ENCODE measurements at places on chromosomes 7 and 10. TPM values are rescaled to one million over a fixed set of nuclear protein-coding genes. Genes with fewer than 3 reads are reported as not detected.

DNA sequence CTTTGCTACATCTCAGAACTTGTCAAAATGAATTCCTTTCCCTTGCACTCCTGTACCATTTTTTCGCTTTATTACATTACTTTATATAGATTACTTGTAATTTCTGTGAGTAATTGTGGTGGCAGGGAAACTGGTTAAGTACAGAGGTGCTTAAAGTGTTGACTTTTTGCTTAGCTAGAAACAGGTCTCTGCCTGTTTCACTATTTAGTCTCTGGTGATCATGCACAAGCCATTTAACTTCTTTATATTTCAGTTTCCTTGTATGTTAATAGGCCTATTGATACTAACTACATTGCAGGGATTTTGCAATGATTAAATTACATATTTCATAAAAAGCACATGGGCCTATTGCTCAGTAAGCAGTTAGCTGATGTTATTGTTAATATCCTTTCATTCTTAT, 233.8 kb downstream of the PRKG1 start:
- no peaks in the 10 kb centered on the region for H3K27me3 ChIP-seq
- no peak overlapping the region for H3K4me3 ChIP-seq
- H3K27ac ChIP-seq: no peak overlapping the region
- H3K4me1 ChIP-seq: no peaks in the 10 kb centered on the region
- no peak for DNase-seq

DNA sequence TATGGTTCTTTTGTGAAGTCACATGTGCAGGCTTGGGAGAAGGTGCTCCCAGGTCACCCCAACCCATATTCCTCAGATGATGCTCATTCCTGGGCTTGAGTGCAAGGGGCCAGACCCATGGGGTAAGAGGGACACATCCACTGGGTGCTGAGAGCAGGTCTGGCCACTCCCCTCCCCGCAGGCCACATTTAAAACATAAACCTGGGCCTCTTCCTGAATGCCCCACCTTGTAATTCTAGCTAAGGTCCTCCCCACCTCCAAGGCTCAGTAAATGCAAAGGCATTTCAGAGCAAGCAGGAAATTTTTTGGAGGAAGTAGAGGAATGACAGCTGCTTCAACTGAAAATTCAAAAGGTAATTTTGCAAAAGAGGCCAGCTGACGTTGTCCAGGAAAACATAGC, 172.5 kb downstream of the ARHGAP21 start:
- DNase-seq: no peak
- H3K27ac ChIP-seq: no peak overlapping the region
- no peak overlapping the region for H3K4me3 ChIP-seq
- no peaks in the 10 kb centered on the region for H3K4me1 ChIP-seq
- H3K27me3 ChIP-seq: no peaks in the 10 kb centered on the region

GRCh38 chr7:70131817-70132216, 533.5 kb downstream of the AUTS2 start:
- H3K4me3 ChIP-seq: no peak overlapping the region
- no peaks in the 10 kb centered on the region for H3K27me3 ChIP-seq
- DNase-seq: no peak
- no peak overlapping the region for H3K27ac ChIP-seq
- no peaks in the 10 kb centered on the region for H3K36me3 ChIP-seq

DNA sequence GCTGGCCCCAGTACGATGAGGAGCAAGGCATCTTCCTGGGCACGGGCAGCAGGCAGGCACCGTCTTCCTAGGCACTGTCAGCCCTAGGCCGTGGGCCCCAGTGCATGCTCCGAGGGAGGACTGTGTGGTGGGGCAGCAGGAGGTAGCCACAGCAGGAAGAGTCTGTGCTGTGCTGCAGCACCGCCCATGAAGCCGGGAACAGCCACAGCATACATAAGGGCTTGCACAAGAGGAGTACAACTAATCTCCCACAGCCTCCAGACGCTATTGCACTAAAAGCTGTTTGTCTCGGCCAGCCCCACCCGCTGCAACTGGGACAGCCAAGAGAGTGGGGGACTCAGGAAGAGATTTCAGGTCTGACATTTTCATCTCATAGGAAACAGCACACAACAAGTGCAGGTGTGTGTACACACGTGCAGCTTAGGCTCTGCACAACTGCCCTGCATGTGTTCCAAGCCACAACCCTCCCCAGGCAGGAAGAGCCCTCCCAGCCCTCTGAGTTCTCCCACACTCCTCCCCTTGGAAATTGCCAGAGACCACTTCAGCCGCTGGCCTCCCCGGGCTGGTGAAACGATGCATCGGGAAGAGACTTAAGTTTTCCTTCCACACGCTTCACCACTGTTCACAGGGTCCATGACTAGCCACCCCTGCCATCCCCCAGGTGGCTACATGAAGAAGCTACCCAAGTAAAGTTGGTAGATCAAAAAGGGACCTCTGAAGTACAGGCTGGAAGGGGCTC, 88.1 kb upstream of the DDC start:
- H3K36me3 ChIP-seq: no peaks in the 10 kb centered on the region
- no peak for DNase-seq
- H3K4me3 ChIP-seq: no peak overlapping the region
- H3K27ac ChIP-seq: no peak overlapping the region
- no peaks in the 10 kb centered on the region for H3K27me3 ChIP-seq
- H3K4me1 ChIP-seq: peaks cover 3% of the 10 kb centered on the region

The CALCR gene
- total RNA-seq: not detected

The CPA4 gene
- total RNA-seq: 0.90 TPM

Measured in activated CD4-positive, alpha-beta memory T cell treated with anti-CD3 and anti-CD28 coated beads for 36 hours (primary cell).